ENCODE measurements at places on chromosomes 2 and 18.

DNA sequence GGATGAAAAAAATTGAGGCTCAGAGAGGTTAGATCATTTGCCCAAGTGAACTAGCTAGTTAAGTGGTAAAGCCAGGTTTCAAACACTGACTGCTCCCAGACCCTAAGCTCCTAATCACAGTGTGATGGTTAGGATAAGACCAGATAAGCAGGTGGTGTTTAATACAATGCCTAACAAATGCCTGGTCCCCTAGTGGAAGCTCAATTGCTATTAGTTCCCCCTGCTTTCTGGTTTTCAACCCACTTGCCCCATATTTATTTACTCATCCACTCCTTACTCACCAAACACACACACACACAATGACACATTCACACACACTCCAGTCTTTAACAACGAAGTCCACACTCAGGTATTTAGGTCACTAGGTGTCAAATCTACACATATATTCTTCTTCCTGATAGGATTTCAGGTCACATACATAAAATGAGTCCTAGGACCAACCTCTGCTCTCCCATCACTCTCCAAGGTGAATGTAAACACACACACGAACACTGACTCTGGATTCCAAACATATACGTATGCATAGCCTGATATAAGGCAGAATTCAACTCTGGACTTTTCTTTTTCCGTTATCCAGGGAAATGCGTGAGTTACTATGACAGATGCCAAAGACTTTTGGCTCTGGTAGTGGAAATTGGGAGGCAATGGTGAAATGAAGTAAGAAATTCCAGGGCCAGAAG is 73.6 kb upstream of the TSPYL6 start:
- no peak for DNase-seq

DNA sequence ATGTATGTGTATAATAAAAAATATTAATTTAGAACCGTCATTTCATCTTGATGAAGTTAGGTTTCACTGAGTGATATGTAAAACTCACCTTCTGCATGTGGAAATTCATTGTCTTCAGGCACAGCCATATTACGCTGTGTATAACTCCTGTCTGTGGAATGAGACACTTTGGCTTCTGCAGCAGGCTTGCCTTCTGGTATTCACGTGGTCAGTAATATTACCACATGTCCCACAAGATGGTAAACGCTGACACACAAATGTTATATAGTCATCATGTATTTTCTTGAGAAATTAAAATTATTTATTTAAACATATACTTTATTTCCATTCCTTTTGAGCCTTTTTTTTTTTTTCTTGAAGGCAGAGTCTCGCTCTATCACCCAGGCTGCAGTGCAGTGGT is 25.1 kb upstream of the AAK1 start:
- DNase-seq, result no peak

DNA sequence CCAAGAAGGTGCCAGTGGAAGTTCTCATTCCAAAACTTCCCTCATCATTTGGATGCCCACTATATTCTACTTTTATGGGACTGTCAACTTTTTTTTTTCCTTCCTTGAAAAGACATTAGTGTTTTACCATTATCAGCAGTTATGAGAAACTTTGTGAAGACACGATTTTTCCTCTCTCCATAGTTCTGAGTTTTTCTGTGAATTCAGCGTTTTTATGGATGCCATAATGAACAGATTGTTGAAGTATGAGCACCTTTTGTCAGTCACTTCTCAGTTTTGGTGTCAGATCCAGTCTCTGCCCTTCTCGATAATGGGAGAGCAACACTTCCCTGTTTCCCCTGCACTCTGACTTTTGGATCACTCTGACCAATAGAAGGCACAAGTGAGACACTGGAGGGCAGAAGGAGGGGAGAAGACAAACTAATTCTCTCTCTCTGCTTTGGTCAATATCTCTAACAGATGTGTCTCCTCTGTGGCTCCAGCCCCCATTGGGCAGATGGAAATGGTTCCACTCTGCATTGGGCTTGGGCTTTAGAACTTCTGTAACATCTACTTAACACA is 53.5 kb upstream of the FN1 start:
- DNase-seq, result no peak

DNA sequence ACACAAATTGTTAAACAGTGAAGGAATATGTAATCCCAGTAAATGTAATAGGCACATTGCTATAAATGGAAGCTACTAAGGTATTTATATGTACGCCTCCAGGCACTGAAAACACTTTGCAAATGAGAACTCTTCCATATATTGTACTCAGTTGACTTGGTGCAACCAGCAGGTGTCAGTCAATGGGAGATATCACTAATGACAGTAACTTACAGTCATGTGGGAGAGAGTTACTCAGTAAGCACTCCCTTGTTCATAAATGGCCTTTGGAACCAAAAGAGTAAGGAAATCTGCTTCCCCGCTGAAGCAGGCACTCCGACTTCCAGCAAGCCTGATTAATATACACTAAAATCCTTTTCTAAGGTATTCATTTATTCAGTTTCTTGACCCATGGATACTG is 5.9 kb downstream of the MDH1 start:
- DNase-seq, result no peak

DNA sequence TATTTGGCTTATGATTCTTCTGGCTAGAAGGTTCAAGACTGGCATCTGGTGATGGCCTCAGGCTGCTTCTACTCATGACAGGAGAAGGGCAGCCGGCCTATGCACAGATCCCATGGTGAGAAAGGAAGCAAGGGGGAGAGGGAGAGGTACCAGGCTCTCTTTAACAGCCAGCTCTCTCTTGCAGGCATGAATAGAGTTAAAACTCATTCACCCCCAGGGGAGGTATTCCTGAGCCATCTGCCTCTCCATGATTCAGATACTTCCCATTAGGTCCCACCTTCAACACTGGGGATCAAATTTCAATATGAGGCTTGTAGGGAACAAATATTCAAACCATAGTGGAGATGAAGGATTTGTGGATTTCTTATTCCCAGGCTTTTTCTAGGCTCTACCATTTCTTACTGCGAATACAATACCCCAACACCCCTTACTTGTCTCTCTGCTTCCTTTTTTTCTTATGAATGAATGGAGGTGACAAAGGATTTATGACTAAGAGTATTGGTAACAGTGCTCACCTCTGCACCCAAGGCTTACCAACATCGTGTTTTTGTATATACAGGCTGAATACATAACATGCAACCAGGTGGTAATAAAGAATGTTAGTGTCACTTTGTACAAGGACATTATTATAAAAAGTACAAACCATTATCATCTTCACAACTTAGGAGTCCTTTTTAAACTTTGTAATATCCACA is 454.6 kb upstream of the TRIB2 start:
- no peak for DNase-seq

- no peak for DNase-seq
Observed at GRCh38 chr18:8841781-8842485, 136.6 kb downstream of the MTCL1 start.
